ENCODE measurements at places on chromosomes 7 and 10.

GRCh38 chr10:31001740-31002139 is 29.9 kb downstream of the ZNF438 start:
- DNase-seq: no peak

- no peak for DNase-seq
Measured at GRCh38 chr10:131048606-131049005, 262.9 kb downstream of the TCERG1L start.

- DNase-seq: no peak
Measured at GRCh38 chr7:132557489-132558044, 18.7 kb downstream of the PLXNA4 start.

GRCh38 chr7:98204670-98205069 is 6.6 kb upstream of the BHLHA15 start:
- DNase-seq: no peak

- no peak for DNase-seq
Measured at GRCh38 chr10:124641282-124642087, 102.7 kb downstream of the FAM53B start.

DNA sequence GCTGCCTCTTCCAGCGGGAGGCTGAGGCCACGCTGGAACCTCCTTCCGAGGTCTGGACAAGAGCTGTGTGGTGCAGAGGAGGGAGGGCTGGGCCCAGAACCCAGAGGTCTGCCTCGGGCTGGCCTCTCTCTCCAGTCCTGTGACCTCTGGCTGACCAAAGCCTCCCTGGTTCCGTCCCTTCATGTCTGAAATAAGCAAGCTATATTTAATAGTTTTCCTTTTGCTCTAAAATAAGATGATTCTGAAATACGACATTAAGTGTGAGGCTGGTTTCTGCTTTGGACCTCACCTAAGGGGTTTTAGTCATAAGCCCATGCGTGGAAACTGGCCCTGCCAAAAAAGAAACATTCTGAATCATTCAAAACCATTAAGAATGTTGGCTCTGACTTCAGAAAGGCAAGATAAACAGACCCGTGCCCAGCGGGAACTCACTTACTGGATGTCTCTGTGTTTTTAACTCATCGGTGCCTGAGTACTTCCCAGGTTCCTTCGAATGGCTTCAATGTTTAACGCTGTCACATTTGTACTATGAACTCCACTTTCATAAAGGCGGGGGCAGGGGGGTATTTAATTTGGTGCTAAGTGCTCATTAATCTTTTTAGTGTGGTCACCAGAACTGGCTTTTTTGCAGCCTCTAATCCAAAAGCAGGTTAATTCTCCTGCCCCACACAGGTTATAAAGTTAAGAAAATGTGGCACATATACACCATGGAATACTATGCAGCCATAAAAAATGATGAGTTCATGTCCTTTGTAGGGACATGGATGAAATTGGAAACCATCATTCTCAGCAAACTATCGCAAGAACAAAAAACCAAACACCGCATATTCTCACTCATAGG is 157.5 kb upstream of the KLF14 start:
- DNase-seq: no peak

Measured in activated CD4-positive, CD25-positive, alpha-beta regulatory T cell treated with anti-CD3 and anti-CD28 coated beads, Interleukin-2, amount 50 U/mL, for 16 hours (primary cell).